ENCODE measurements at places on chromosomes 1 and 21.

DNA sequence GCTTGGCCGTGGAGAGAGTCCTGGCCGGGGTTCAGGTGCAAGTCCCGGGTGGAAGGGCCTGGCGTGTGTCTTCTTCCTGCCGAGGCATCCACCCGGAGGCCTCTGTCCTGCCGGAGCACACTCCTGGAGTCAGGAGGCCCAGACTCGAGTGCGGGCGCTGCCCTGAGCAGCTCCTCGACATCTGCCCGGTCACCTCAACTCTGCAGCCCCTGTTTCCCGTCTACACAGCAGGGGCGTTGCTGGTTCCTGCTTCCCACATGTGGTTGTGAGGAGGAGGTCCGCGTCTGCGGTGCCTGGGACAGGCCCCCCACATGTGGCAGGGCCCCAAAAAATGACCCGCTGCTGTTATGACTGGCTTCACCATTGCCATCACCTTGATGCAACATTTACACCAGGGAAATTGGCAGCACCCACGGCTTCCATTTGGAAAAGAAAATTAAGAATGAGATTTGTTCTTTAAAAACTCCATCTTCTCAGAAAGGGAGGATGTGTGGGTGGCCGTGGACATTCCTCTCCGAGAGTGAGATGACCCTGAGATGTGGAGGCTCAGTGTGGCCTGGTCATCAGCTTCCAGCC lies 169.8 kb downstream of the PRDM16 start:
- no peak for DNase-seq

DNA sequence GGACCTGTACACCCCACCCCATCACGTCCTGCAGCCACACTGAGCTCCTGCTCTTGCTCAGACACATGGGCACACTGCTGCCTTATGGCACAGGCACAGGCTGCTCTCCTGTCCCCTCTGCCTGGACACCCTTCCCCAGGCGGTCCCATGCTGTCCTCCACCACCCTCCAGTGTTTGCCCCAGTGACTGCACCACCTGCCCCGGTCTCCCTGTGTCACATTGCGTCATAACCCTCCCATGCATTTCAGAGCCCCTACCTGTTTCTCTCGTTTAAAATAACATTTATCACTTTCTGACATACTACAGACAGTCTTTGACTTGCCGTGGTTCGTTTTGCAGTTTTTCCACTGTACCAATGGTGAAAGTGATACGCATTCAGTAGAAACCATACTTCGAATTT lies 159.2 kb downstream of the CAMTA1 start:
- DNase-seq, result no peak

GRCh38 chr1:59443310-59443709 lies 146.4 kb downstream of the FGGY start:
- no peak for DNase-seq

DNA sequence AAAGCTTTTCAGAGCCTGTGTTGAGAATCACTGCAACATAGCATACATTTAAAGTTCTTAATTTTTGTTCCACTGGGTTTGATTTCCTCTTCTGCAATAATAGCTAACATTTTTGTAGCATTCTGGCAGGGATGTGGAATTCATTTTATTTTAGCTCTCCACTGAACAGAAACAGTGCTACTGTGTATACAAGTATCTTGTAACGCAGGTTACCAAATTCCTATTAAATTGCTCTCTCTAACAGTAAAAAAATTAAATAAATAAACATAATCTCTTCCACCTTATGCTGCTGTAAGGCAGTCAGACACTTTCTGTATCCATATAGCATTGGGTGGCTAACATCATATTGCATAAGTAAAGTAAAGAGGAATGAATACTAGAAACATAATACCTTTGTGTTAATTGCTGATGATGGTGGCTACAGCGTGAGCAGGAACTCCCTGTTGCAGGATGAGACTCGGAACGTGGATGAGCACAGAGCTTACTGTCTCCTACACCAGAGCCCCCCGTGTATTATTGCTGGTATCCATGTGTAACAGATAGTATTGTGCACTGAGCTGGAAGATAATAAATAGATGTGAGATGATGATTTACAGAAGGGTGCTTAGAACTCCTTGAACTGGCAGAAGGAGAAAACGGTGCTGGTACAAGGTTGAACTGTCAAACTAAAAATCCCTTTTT lies 276.9 kb upstream of the SNX7 start:
- no peak for DNase-seq

DNA sequence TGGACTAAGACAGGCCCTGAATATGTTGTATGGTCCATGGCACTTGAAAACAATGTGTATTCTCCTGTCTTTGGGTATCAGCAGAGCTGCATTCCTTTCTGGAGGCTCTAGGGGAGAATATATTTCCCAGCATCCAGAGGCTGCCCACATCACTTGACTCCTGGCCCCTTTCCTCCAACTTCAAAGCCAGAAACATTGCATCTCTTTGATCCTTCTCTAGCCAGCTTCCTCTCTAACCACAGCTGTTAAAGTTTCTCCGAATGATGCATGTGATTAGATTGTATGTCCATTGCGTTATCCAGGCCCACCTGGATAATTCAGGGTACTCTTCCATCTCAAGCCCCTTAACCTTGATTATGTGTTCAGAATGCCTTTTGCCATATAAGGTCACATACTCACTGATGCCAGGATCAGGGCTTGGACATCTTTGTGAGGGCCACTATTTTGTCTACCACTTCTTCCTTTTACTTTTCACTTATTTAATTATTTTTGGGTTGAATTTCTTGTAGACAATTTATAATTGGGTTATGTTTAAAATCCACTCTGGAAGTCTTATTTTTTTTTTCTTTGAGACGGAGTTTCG lies 5.3 kb downstream of the CHD1L start:
- DNase-seq, result no peak

DNA sequence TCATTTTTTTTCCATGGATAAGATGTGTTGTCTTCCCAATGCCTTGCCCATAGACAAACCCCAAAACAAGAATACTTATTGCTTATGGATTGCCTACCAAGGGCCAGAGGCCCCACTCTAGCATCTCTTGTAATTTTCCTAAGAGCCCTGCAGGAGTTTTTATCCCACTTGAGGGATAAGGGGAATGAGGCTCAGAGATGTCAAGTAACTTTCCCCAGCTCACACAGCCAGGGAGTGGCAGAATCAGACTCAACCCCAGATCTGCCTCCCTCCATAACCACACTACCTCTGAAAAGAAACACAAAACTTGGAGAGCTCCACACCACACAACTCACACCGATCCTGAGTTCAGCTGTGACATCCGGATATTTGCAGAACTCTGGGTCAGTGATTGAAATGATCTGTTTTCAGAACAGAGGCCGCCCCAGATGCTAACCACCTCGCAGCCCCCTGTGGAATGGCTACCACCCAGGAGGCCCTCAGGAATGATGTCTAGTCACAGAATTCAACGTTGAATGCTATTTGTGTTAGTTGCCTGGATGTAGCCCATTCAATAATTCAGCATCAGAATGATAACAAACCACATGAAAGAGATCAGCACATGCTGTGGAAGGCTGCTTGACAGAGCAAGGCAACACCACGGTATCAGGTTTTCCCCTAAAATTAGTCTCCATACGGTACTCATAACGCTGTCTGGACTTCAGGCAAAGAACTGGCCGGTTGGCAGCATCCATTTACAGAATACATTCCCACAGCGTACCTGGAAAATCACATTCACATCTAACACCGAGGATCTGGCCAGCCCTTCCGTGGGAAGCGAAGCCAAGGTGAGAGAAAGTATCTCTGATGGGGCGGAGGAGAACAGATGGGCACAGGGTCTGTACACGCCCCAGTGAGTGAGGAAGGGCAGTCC lies 231.9 kb downstream of the TOMM20 start:
- no peak for DNase-seq

DNA sequence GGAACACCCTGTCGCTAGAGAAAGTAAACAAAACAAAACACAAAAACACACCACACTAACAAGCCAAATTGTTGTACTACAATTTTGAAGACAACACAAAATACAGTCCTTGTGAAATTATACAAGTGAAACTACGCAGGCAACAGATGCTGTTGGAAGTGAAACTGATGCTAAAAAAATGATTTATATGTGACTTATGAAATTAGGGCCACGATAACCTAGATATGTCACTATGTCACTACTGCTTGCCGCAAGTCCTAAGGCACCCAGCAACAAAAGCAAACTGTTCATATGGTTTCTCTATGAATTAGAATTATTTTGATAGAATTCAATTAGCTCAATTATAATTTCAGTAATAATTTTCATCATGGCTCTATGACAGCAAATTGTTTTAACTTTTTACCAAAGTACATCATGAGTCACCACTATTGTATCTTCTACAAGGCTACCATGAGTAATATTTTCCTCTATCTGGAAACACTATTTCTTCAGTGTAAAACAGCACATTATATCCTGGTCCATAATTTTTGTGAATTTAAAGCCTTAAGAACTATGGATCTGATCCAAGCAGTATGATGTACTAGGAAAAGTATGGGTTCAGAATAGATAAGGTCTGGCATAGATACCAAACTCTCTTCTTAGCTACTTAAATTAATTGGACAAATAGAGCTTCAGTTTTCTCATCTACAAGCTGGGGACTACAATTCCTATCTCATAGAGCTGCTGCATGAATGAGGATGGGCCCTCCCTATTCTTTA lies 216.3 kb downstream of the COL11A1 start:
- peak; percentile 30 for DNase-seq

DNA sequence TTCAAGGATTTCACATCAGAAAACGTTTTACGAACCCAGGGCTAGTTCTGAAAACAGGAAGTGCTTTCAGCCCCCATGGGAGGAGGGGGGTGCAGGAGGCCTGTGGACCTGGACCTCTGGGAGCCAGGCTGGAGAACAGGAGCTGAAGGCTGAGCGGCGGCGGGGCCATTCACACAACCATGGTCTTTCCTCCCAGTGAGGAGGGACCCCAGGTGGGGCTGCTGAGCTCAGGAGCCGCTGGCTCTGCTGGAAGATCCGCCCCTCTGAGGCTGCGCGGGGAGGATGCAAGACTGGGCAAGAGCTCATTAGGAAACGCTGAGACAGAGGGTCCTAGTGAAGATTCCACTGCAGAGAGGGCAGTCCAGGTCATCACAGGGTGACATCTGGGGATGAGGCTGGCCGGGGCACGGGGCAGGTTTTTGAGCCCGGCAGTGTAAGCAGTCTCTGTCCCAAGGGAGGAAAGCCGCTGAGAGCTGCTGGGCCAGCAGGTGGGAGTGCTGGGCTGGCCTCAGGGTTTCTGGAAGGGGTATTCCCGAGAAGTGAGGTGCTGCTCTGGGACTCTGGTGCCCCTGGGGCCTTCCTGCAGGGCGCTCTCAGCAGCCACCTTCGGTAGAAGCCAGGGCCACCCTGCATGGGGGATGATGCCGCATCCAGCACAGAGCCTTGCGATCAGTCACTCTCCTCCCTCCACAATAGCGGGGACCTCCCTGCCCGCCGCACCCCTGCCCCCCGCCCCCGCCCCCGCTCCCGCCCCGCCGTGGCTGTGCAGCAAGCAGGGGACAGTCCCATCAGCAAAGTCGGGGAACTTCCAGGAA lies 7.5 kb downstream of the MX2 start:
- no peak for DNase-seq

- no peak for DNase-seq
Observed at GRCh38 chr1:169390303-169390702, 22.3 kb downstream of the BLZF1 start.

DNA sequence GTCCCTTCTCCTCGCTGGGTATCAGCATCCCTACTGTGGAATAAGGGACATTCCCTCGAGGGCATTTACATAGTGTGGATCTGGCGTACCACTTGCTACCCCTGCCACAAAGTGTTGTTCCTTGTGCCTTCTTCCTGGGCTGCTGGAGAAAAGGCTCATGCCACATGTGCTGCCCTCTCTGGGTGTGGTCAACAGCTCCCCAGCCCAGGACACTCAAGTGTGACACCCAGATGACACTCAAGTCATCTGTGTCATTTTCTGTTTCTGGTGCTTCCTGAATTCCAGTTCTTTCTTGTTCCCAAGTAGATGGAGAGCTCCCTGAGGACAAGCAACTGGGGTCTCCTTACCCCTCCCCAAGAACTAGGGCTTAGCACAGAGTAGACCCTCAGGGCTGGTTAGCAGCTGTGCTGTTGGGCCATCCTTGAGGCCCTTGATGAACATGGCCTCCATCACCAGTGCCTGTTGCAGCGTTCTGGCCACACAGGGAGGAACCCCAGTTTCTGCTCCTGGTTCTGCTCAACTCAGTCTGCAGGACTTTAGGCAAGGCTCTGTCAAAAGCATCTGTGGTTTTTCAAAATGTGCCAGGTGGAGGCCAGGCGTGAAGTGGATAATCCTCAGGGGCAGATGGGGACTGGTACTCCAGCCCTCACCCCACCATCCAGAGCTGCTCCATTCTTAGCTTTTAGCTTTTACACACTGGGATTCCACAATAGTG lies 49.0 kb upstream of the CLIC4 start:
- no peak for DNase-seq

- DNase-seq, result peak; percentile 75
Observed at GRCh38 chr21:29360799-29361765, 62.4 kb downstream of the BACH1 start.

GRCh38 chr1:47483651-47484050 lies 45.8 kb downstream of the FOXD2 start:
- no peak for DNase-seq

- DNase-seq, result no peak
Observed at GRCh38 chr1:1171161-1171545, 2.5 kb upstream of the TTLL10 start.

DNA sequence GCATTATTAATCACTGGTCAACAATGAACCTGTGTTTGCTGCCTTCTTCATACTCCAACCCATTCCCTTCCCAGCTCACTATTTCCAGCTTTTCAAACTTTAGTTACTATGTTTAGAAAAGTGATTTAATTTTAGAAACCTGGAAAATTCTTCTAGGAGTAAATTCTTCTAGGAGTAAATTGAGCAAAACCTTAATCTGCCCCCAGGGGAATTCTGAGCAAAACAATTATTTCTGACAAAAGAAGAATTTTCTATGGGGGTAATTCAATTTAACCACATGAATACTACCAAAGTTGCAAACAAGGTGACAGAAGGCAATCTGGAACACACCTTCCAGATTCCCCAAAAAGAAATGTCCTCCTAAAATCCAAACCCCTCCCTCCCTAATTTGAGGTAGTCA lies 1.8 kb downstream of the LUZP1 start:
- no peak for DNase-seq

DNA sequence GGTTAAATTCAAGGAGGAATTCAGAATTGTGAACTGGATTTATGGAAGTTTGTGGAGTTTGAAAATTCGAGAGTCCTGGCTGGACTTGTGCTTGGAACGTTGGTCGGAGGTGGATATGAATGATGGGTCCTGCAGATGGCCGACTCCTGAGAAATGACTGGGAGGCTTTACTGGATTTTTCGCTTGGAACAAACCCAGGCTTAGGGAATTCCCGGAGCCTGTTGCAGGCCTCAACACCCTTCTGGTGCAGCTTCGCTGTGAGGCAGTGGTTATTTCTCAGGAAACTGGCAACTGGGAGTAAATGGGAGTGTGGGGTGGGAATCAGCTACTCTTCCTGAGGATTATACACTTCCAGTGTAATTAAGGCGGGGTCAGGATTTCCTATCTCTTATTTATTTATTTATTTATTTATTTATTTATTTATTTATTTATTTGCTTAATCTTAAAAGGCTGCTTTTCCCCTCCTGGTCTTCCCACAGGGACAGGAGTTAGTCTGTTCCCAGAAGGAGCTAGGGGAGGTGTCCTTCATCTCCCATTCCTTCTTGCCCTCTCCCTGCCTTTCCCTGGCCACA lies 21.1 kb downstream of the MAPKAPK2 start:
- no peak for DNase-seq

GRCh38 chr1:201925301-201925567 lies 21.1 kb downstream of the LMOD1 start:
- DNase-seq, result no peak

All from renal cortical epithelial cell (primary cell).